ENCODE measurements at places on chromosomes 7 and 10. TPM values are rescaled to one million over a fixed set of nuclear protein-coding genes. Genes with fewer than 3 reads are reported as not detected.

Gene FAM25C
- not detected for total RNA-seq

Gene CFTR
- total RNA-seq: not detected

Gene AKR1C4
- not detected for total RNA-seq

Gene TBX20
- total RNA-seq: not detected

Gene RGR
- not detected for total RNA-seq

Gene FBXL13
- 1.0 TPM for total RNA-seq

Gene MSMB
- not detected for total RNA-seq

Gene SPDYE11
- not detected for total RNA-seq

Gene BICC1
- total RNA-seq: not detected
